ENCODE measurements at places on chromosomes 6 and 20.

- no peak for DNase-seq
Measured at GRCh38 chr20:31565699-31566318, 39.3 kb upstream of the ID1 start.

GRCh38 chr6:138310821-138311220 lies 66.9 kb upstream of the SMIM28 start:
- no peak for DNase-seq

DNA sequence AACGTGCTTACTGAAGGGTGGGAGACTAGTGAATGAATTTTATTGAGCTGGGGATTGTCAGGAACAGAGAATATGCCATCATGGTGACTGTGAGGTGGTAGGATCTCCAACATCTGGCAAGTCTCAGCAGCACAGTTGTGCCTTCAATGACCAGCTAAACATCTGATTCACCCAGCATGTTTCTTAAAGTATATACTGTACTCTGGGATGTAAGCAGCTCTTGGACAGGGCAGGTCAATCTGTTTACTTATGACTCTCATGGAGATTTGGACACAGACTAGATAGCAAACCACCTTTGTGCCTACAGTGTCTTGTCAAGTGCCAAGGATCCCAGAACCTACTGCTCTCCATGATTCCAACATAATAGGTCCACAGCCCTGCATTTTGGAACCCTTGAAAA lies 801.0 kb upstream of the CITED2 start:
- no peak for DNase-seq

DNA sequence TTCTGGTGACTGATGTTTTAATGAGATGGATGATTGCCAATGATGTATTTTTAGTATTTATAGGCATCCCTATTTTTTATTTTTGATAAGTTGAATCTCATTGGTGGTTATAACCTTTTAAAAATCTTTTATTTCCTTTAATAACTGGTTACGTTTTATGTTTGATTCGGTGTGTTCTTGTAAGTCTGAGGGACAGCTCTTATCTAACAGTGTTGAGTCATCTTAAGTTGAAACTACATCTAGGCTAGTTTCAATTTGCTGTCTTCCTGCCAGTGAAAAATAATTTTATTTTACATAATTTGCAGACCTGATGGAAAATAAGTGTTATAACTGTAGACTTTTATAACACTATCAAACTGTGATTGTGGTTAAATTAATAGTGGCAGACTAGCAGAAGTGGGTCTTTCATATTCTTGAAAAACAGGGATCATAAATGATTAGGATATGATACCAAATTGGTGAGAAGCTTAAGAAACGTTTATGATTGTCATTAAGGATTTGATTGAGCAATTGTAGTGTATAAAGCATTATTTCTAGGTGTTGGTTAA lies 4.6 kb downstream of the AFDN start:
- no peak for DNase-seq

GRCh38 chr6:17269840-17270239 lies 11.3 kb upstream of the RBM24 start:
- no peak for DNase-seq

DNA sequence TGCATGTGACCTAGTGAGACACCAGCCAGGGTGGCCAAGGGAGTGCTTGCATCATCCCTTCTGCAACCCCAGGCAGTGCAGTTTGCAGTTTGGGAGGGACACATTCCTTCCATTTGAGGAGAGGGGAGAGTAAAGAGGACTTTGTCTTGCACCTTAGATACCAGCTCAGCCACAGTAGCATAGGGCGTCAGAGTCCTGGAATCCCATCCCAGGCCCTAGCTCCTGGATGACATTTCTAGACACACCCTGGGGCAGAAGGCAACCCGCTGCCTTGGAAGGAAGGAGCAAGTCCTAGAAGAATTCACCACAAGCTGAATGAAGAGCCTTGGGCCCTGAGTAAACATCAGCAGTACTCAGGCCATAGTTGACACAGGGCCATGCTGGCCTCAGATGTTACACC lies 680.4 kb upstream of the IMPG1 start:
- DNase-seq = no peak

DNA sequence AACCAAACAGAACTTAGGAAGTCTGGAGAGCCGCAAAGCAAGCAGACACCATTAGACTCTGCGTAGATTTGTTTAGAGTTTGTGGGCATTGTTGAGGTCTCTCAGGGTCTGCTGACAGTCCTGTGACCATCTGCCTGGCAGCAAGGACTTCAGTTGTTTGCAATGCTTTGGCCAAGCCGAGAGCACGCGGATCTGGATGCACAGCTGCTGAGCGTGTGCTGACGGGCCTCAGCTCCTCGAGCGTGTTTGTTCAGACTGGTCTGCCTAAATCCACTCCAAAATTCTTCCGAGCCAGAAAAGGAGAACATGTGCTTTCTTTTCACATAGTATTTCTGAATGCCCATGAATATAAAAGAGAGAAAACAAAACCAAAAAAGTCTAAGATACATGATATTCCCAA lies 159.0 kb downstream of the ZNF217 start:
- no peak for DNase-seq

GRCh38 chr6:5203546-5203945 lies 57.2 kb downstream of the LYRM4 start:
- no peak for DNase-seq

DNA sequence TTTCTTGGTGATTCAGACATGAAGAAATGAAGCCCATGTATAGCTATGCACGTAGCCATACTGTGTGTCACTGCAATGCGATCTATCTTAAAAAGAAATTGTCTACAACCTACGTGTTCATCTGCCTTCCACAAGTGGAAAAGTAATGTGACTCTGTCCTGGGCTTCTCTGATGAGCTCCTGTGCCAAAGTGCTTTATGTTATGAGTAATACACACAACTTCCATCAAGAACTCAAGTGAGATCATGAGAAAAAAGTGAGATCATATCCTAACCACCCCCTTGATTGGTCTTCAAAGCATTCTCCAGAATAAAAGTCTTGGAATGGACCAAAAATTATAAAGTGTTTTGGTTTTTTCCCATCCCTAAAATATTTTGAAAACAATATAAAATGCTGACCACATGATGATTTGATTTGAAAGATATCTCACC lies 114.3 kb downstream of the DST start:
- no peak for DNase-seq

DNA sequence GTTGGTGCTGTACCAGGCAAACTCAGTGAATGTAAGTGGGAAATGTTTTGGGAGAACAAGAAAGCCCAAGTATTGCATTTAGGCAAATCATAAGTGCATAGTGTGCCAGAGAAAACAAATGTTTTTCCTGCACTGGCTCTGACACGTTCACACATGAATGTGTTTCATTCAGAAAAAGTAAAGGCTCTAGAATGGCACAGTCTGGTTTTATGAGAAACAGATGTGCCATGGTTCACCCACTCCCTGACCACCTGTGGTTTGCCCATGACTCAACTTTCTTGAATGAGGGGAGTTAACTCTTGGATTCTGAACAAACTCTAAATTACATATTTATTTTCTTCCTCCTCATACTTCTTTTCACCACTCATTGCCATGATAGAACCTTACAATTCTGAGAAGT lies 126.9 kb downstream of the KCNQ5 start:
- no peak for DNase-seq

GRCh38 chr6:13538084-13538483 lies 36.3 kb upstream of the SIRT5 start:
- no peak for DNase-seq

GRCh38 chr6:107115695-107116327 lies 496 bp upstream of the BEND3 start:
- peak; percentile 59 for DNase-seq

- no peak for DNase-seq
Measured at GRCh38 chr6:113219783-113220182, 637.4 kb upstream of the MARCKS start.

- DNase-seq = no peak
Measured at GRCh38 chr6:134534708-134535149, 216.8 kb upstream of the SGK1 start.

DNA sequence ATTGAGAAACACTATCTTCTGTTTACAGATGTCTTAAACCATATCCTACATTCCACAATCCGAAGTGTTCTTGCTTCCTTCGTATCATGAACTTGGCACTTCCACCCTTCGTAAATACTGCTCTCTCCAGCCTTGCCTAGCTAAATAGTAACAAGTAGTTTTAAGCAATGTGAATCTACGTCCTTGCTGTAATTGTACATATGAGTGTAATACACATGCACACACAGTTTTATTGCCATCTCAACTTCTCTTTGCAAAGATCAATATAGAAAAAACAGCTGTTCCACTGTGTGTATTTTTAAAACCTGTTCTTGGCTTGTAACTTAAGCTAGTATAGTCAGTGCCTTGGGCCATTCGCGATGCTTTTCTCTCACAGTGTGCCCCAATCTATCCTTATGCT lies 1524.7 kb downstream of the GRIK2 start:
- DNase-seq = no peak

- DNase-seq = no peak
Measured at GRCh38 chr6:41161380-41161779, 1.5 kb downstream of the TREM2 start.

DNA sequence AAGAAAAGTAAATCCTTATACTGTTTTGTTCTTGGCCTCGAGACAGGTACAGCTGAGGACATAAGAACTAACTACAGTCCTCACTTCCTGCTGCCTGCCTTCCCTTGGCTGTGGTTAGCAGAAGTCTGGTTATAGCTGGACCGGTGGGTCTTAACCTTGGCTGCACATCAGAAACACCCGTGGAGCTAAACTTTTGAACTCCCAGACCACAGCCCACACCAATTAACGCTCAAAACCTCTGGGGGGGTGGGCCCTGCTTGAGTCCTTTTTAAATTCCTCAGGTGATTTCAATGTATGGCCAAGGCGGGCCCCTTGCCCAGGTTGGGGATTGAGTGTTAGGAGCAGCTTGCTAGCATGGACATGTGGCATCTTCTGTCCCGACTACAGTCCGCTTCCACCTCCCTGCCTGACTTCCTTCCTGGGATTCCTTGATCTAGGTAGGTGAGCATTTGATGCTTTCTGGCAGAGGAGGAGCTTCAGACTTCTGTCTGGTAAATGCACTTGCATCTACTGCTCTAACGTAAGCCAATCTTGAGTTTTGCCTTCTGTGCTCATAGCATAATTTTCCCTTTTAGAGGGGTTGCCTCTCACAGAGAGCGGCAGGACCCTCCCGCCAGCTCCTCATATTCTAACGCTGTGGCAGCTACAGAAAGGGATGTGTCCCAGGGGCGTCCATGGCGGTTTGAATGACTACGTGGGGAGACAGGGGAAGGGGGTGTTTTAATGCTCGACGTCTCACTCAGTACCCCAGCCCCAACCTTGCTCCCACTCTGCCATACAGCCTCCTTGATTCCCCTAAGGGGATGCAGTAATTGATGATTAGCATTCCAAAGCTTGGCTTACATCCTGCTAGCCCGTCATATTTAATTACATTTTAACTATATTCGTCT lies 390.1 kb downstream of the ZFAND3 start:
- DNase-seq = no peak

GRCh38 chr6:54194067-54194466 lies 82.8 kb downstream of the MLIP start:
- DNase-seq = no peak

- no peak for DNase-seq
Measured at GRCh38 chr6:38845931-38846330, 130.8 kb downstream of the DNAH8 start.

DNA sequence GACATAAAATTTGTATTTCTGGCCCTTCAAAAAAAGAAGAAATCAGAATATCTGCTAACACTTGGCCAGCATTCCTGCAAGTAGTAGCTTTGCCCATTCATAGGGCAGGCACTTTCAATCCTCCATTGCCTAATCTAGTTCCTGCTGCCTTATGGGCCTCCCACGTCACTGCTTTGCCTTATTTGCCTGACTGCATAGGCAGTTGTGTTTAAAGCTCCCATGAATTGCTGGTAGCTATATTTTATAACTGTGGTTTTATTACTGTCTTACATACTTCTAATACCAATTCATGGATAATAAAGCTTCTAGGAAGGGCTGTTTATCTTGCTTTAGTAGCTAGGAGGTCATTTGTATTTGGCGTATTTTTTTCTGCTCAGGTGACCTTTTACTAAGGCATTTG lies 7.7 kb upstream of the SLC35A1 start:
- no peak for DNase-seq

DNA sequence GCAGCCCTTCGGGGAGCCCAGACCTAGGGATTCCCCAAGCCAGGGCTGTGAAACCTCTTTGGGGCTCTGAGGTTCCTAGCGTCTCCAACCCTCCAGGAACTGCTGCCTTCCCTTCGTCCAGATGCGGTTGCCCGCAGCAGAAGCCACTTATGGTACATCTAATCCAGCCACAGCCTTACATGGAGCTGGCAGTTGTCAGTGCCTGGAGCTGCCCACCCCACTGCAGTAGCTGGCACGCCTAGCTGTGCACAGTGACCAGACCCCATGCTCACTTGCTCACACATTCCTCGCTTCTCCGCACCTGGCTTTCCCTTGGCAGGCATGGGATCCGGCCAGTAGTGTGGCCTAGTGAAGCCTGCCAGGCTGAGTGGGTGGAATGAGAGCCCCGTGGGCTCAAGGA lies 547.6 kb downstream of the TBC1D32 start:
- DNase-seq = no peak

DNA sequence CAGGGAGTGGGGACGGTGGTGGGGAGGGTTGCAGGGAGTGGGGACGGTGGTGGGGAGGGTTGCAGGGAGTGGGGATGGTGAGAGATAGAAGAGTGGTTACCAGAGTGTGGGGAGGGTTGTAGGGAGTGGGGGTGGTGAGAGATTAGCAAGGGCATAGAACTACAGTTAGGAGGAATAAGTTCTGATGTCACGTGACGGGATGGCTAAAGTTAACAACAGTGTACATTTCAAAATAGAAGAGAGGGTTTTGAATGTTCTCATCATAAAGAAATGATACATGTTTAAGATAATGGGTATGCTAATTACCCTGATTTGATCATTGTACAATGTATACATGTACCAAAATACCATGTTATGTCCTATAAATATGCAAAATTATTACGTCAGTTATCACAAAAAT lies 57.6 kb upstream of the FRMD1 start:
- no peak for DNase-seq

- DNase-seq = no peak
Measured at GRCh38 chr6:169174516-169175359, 78.9 kb downstream of the THBS2 start.

DNA sequence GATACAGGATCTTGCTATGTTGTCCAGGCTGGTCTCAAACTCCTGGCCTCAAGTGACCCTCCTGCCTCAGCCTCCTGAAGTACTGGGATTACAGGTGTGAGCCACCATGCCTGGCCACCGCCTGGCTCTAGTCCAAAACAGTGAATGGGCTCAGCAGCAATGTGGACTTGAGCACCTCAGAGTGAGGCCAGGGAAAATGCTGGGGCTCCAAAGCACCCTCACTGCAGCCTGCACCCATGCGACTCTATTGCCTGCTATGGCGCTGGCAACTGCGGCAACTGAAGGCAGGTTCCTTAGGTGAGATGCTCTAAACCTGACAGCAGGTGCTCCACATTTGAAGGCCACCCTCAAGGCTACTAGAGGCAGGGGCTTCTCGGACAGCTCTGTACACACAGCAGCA lies 26.5 kb downstream of the MAP1LC3A start:
- DNase-seq = no peak

DNA sequence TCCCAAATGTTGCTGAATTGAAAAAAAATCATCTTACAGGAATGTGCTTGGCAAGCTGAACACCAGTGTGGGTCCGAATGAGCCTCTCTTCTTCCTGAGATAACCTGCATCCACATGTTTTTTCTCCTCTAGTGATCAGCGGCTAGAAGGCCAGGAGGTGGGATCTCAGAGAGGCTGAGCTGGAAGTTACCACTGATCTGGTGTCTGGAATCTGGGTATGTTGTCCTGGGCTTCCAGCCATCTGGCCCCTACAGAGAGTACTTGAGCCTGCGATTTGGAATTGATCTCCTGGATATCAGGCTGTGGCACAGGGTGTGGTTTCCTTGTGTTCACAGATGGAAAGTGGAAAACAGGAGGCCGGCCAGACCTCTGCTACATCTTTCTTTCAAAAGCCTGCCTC lies 35.9 kb downstream of the SULF2 start:
- no peak for DNase-seq

All from ascending aorta (tissue), 2 donors.